ENCODE measurements at places on chromosomes 13 and 19. TPM values are rescaled to one million over a fixed set of nuclear protein-coding genes. Genes with fewer than 3 reads are reported as not detected.

DNA sequence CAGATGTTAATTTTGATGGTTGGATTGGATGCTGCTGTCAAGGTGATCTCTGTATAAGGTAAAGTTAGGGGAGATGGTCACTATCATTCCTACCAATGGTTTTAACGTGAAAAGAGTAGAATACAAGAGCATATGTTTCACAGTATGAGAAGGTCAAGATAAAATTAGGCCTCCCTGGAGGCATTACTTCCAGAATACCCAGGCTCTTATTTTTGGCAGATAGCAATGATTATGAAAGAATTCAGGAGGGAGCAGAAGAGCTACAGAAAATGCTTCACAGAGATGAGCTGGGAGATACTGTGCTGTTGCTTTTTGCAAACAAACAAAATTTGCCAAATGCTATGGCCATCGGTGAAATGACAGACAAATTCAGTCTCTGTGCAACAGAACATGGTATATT is 547.5 kb upstream of the SPRY2 start:
- no peak for DNase-seq

DNA sequence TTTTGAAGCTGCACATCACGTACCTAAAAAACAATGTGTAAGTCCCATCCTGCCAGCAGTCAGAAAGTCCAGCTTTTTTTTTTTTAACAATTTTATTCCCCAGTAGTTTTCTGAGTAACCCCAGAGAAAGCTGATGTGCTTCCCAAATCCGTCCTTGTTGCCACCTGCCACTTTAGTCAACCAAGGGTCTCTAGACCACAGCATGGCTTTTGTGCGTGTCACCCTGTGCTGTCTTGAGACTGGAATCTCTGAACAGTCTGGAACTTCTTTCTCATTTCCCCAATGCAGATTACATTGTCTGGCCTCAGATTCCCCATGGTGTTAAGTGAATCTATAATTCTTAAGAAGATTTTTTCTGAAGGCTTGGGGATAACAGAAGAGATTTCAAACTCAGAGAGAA is 289.2 kb upstream of the KLF12 start:
- no peak for DNase-seq

- DNase-seq, result no peak
Observed at GRCh38 chr13:49530457-49530856, 34.7 kb downstream of the PHF11 start.

LPAR2 gene
- 11.0 TPM for total RNA-seq

GSK3A gene
- total RNA-seq, result 29.2 TPM

PTH2 gene
- total RNA-seq, result not detected
